ENCODE measurements at places on chromosomes 1 and 21.
A peak's percentile ranks its signal among the peaks of the same experiment; 100 is the strongest.

GRCh38 chr1:221431068-221431651, 310.7 kb downstream of the DUSP10 start:
- H3K36me3 ChIP-seq, result no peaks in the 10 kb centered on the region
- no peak overlapping the region for H3K4me3 ChIP-seq
- H3K27me3 ChIP-seq, result no peaks in the 10 kb centered on the region
- no peak for DNase-seq
- H3K27ac ChIP-seq, result no peak overlapping the region

- no peak overlapping the region for H3K27ac ChIP-seq
- H3K4me3 ChIP-seq, result no peak overlapping the region
- DNase-seq, result peak; percentile 12
- H3K36me3 ChIP-seq, result no peaks in the 10 kb centered on the region
Observed at GRCh38 chr1:114319418-114319817, 165.7 kb upstream of the SYT6 start.

DNA sequence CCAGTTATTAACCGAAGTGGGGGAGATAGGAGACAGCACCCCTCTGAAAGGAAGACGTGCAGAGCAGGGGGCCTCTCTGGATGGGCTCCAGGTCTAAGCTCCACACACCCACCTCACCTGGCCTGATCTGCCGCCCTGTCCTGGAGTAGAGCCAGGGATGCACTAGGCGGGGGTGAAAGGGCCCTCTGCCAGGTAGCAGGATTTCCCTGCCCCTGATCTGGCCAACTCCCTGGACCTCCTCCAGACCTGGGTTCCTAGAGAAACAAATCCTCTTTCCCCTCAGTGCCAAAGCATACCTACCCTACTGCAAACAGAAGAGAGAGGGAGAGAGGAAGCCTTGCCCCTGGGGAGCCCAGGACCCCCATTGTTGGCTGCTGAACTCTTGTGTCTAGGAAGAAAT, 2.0 kb downstream of the CRABP2 start:
- H3K27ac ChIP-seq, result no peak overlapping the region
- H3K4me1 ChIP-seq, result peaks cover 35% of the 10 kb centered on the region
- H3K27me3 ChIP-seq, result peaks cover 87% of the 10 kb centered on the region
- DNase-seq, result no peak
- no peak overlapping the region for H3K4me3 ChIP-seq

DNA sequence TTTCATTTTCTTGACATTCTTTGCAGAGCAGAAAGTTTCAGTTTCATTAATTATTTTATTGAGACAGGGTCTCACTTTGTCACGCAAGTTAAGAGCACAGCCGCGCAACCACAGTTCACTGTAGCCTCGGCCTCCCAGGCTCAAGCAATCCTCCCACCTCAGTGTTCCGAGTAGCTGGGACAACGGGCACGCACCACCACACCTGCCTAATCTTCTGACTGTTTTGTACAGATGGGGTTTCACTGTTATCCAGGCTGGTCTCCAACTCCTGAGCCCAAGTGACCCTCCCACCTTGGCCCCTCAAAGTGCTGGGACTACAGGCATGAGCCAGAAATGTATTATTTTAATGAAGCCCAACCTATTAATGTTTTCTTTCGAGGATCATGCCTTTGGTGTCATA, 3.0 kb upstream of the SPATC1L start:
- no peaks in the 10 kb centered on the region for H3K27me3 ChIP-seq
- H3K27ac ChIP-seq, result peak overlapping the region; percentile 67
- no peak for DNase-seq
- peaks cover 26% of the 10 kb centered on the region for H3K4me1 ChIP-seq
- H3K4me3 ChIP-seq, result no peak overlapping the region

GRCh38 chr1:94622757-94623156, 81.2 kb upstream of the F3 start:
- peaks cover 16% of the 10 kb centered on the region for H3K4me1 ChIP-seq
- H3K4me3 ChIP-seq, result no peak overlapping the region

GRCh38 chr1:167824163-167824794, 89.7 kb downstream of the ADCY10 start:
- no peak overlapping the region for H3K27ac ChIP-seq
- no peak overlapping the region for H3K4me3 ChIP-seq
- no peaks in the 10 kb centered on the region for H3K36me3 ChIP-seq
- no peak for DNase-seq
- H3K4me1 ChIP-seq, result peaks cover 13% of the 10 kb centered on the region

DNA sequence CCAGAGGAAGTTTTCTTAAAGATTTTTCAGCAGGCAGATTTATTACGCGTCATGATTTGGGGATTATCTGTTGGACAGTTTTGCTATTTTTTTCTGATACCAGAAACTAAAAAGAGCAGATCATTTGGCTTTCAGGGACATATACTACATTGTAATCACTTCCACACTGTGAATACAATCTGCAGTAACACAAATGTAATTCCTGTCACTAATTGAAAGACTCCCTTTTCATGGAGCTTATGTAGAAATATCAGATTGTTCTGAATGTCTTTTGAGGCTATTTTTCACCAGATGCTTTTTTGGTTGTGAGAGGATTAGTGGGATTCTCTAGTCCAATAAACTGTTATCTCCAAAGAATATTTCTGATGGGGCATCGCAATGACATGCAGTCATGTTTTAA, 464.2 kb downstream of the DISC1 start:
- DNase-seq, result no peak
- no peak overlapping the region for H3K4me3 ChIP-seq
- H3K27ac ChIP-seq, result no peak overlapping the region
- no peaks in the 10 kb centered on the region for H3K27me3 ChIP-seq

GRCh38 chr1:113990961-113991360, 11.7 kb downstream of the OLFML3 start:
- H3K27ac ChIP-seq, result no peak overlapping the region
- no peaks in the 10 kb centered on the region for H3K27me3 ChIP-seq
- H3K36me3 ChIP-seq, result no peaks in the 10 kb centered on the region
- H3K4me1 ChIP-seq, result no peaks in the 10 kb centered on the region

DNA sequence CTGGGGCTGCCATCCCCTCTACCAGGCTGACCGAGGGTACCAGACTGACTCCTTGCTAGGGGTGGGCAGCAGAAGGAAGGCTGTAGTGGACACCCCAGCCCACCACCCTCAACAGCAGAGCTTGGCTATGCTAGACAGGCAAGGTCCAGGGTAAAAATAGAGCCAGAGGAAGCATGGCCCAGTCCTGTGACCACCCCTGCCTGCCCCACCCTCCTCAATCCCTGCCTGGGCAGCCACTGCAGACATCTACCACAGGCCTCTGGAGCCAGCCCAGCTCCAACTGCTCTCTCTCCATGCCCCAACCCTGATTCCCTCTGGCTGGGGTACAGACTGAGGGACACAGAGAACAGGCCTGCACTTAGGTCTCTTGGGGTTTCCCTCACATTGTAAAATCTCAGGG, 1.7 kb downstream of the S100A1 start:
- H3K4me3 ChIP-seq, result no peak overlapping the region
- H3K27ac ChIP-seq, result no peak overlapping the region
- peaks cover 35% of the 10 kb centered on the region for H3K4me1 ChIP-seq
- H3K27me3 ChIP-seq, result no peaks in the 10 kb centered on the region
- no peak for DNase-seq

DNA sequence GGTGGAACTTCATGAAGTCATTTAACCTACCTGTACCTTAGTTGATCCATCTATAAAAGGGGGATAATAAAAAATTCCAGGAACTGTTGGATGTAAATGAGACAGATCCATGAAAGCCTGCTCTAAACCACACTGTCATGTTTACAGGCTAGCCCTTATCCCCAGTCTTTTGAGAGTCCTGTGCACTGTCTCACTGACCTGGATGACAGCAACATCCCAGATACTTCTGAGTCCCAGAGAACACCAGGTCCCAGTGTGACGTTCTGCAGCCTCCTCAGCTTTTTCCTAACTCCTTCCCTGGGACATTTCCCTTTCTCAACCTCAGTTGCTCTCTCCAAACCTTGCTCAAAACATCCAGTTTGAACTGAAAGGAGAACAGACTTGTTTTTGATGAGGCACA, 165.4 kb upstream of the C8B start:
- no peak overlapping the region for H3K4me3 ChIP-seq
- no peaks in the 10 kb centered on the region for H3K4me1 ChIP-seq
- H3K27ac ChIP-seq, result no peak overlapping the region
- no peaks in the 10 kb centered on the region for H3K36me3 ChIP-seq

DNA sequence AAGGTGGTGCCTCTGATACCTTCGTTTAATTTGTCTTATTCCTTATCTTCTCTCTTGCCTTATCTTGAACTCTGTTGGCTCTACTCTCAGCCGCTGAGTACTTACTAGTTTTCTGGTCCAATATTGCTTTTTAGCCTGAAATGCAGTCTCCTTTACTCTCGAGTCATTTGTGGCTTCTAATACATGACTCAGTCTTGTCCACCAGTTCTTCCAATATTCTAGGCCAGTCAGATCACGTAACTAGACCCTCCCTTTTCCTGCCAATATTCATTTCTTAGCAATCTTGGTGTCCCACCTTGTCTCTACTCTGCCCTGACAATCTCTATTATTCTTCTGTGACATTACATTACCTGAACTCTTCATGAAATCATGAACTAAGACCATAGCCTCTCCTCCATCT, 555.8 kb downstream of the DPYD start:
- H3K36me3 ChIP-seq, result no peaks in the 10 kb centered on the region
- H3K27me3 ChIP-seq, result no peaks in the 10 kb centered on the region
- H3K27ac ChIP-seq, result no peak overlapping the region
- H3K4me1 ChIP-seq, result no peaks in the 10 kb centered on the region
- no peak overlapping the region for H3K4me3 ChIP-seq
- DNase-seq, result no peak

GRCh38 chr1:108962681-108963051, 618 bp downstream of the CLCC1 start:
- H3K27ac ChIP-seq, result peak overlapping the region; percentile 100
- peaks cover 59% of the 10 kb centered on the region for H3K4me1 ChIP-seq
- no peaks in the 10 kb centered on the region for H3K27me3 ChIP-seq
- DNase-seq, result peak; percentile 65

DNA sequence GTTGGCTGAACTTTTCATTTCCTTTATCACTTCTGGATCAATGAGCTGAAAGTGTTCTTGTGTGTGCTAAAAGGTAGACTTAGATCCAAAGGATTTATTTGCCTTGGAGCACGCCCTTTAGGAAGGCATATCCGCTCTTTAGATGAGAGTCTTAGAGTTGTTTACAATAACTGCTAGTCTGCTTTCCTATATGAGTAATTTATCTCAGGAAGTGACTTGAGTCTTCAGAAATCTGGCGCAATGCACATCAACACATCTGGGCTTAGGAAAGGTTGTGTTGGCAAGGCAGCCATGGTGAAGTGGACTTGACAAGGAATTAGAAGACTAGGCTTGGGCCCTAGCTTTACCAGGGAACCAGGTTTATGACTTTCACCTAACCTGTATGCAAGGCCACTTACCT, 204.1 kb upstream of the PTGFR start:
- no peak overlapping the region for H3K4me3 ChIP-seq
- H3K4me1 ChIP-seq, result no peaks in the 10 kb centered on the region
- no peaks in the 10 kb centered on the region for H3K36me3 ChIP-seq

DNA sequence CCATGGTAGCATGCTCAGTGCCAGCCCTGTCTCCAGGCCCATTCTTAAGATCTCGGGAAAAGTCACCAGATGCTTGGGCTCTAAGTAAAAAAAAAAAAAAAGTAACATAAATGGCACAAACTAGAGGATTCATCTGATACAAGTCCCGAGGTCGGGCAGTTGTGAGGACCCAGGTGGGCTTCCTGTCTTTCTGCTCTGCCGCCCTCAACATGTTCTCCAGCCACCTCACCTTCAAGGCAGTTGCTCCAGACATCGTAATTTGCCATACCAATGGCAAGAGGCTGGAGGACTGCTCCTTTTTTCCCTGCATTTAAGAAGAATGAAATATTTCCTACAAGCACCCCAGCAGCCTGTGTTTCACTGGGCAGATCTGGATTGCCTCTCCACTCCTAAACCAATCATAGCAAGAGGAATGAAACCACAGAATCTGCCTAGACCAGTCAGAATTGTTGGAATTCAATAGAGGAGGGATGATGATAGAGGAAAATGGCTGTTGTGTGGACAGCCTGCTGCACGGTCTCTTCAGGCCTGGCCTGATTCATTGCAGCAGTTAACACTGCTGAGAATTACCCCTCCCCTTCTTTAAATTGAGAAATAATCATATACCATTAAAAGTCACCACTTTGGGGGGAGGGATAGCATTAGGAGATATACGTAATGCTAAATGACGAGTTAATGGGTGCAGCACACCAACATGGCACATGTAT, 5.4 kb downstream of the HMGN2 start:
- no peaks in the 10 kb centered on the region for H3K27me3 ChIP-seq
- H3K36me3 ChIP-seq, result peaks cover 66% of the 10 kb centered on the region
- no peak for DNase-seq
- peaks cover 19% of the 10 kb centered on the region for H3K4me1 ChIP-seq

GRCh38 chr21:33039536-33039935, 13.8 kb downstream of the OLIG2 start:
- no peaks in the 10 kb centered on the region for H3K4me1 ChIP-seq
- DNase-seq, result no peak
- H3K27ac ChIP-seq, result no peak overlapping the region

- no peak for DNase-seq
- peaks cover 21% of the 10 kb centered on the region for H3K4me1 ChIP-seq
- H3K36me3 ChIP-seq, result no peaks in the 10 kb centered on the region
- H3K27ac ChIP-seq, result no peak overlapping the region
- H3K27me3 ChIP-seq, result peaks cover 4% of the 10 kb centered on the region
- H3K4me3 ChIP-seq, result no peak overlapping the region
Observed at GRCh38 chr1:228154670-228155571, 5.2 kb downstream of the GJC2 start.

GRCh38 chr1:73775896-73776295, 422.1 kb downstream of the LRRIQ3 start:
- H3K27me3 ChIP-seq, result no peaks in the 10 kb centered on the region
- no peaks in the 10 kb centered on the region for H3K4me1 ChIP-seq
- H3K27ac ChIP-seq, result no peak overlapping the region
- no peaks in the 10 kb centered on the region for H3K36me3 ChIP-seq

DNA sequence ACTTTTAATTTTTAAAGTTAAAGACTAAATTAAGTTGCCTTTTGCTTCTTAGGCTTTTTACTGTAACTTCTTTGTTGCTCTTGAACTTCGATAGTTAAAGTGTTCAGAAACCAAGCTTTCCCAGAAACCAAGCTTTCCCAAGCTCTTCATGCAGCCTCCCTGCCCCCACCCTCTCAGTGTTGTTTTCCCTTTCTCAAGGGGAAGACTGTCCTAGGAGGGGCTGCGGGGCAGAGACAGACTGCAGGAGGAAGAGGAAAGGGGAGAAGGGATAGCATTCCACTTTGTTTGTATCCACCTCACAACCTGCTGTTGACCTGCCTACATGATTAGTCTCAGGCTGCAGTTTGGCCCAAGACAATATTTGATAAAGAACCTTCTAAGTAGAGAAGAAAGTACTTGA, 39.0 kb upstream of the DIPK1A start:
- no peaks in the 10 kb centered on the region for H3K36me3 ChIP-seq
- no peak overlapping the region for H3K4me3 ChIP-seq
- DNase-seq, result peak; percentile 29
- H3K4me1 ChIP-seq, result peaks cover 3% of the 10 kb centered on the region

DNA sequence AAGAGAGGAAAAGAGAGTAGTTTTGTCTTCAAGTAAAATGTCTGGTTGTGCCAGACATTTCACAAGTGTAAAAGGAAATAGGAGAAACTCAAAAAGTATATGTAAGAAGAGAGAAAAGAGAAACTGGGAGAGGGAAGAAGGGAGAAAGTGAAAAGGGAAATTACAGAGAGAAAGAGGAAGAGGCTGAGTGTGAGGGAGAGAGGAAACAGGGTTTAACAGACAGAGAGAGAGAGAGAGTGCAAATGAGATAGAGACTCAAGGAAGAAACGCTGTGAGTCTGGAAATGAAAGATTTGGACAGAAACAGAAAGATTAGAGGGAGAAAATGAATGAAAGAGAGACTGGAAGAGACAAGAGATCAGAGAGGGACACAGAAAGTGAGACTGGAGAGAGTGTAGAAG, 806.2 kb downstream of the PLA2G4A start:
- H3K4me3 ChIP-seq, result no peak overlapping the region
- H3K4me1 ChIP-seq, result no peaks in the 10 kb centered on the region
- H3K27me3 ChIP-seq, result no peaks in the 10 kb centered on the region

Data from stomach (tissue), 19 donors.